Heart right ventricle (tissue), 16 donors: ENCODE measurements at places on chromosomes 3 and 15.
A peak's percentile ranks its signal among the peaks of the same experiment; 100 is the strongest.

DNA sequence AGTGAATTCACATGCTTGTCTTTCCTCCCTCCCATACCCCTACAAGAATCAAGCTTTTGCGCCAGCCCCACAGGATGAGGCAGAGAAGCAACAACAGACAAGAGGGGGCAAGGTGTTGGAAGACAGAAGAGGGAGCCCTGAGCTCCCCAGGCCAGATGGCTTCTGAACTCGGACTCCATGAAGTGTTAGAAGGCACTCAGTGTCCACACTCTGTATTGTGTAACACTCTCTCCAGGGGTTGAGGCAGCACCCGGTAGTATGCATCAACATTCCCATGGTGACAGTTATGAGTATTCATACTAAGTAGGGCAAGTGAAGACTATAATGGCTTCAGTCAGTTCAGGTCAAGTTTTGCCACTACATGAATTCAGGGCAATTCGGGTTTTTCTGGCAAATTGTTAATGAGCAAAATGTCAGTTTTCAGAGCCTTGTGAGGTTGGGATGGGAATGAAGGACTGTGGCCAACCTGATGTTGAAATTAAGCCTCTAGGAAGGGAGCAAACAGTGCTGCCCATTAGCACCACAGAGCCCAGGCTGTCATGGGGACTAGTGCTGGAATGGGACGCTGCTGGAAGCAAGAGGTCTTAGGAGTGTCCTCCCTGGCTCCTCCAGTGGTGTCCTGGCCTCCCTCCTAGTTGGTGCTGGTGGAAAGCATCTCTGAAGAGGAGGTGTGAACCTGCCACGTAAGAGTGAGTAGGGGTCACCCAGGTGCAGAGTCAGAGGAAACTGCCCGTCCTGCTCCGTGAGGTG is 79.4 kb downstream of the KLF15 start:
- DNase-seq = no peak

DNA sequence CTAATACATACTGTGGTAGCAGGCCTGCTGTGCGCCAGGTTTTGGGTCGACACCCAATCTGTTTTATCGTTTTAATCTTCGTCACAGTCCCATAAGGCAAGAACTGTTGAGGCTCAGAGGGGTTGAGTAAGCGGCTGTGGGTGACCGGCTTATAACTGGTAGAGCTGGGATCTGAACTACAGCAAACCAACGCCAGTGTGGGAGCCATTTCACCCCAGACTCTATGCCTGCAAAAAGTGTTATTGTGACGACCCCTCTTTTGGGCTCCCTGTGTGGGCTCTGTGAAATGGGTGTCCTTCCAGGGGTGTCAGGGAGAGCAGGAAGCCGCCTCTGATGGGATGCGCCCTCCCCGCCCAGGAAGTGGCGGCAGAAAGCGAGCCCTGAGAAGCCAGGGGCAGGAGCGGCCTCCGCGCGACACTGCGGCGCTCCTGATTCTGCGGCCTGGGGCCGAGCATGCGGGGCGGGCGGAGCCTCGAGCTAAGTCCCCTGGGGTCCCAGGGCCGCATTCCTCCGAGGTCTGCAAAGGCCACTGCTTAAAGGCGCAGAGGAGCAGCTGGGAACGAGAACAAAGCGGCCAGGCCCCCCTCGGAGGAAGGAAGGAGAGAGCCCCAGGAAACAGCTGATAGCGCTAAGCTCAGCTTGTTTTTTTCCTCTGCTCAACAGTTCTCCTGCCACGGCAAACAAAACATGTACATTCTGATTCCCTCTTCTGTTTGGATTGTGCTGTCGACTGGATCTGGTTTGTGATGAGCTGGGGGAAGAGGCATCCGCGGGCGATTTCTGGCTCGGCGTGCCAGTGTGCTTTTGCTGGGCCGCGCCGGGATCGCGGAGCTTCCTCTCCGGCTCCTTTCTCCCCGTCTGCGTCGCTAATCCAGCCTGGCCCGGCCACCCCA is 33.9 kb downstream of the GRK7 start:
- peak; percentile 81 for DNase-seq

DNA sequence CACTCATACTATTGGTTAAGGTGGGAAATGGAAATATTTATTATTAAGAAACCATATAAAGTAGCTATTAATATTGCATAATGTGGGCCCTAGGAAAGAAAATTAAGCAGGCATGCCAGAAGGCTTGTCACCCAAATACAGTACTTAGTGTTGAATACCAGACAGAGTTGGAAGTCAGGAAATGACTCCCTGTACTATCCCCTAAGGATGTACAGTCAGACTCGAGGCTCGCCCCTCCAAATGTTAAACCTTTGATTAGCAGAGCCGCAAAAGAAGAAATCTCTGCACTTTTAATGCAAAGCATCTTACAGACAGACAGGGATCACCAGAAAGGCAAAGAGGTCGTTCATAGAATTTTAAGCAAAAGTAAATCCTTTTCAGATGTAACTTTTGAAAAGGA is 11.3 kb upstream of the RBSN start:
- DNase-seq = no peak

GRCh38 chr15:62509395-62509958 is 344.4 kb upstream of the C2CD4B start:
- DNase-seq = no peak

- no peak for DNase-seq
Measured at GRCh38 chr3:24582431-24583403, 88.1 kb upstream of the THRB start.

- DNase-seq = no peak
Measured at GRCh38 chr3:15204005-15204404, 2.0 kb upstream of the CAPN7 start.

- DNase-seq = no peak
Measured at GRCh38 chr3:171165499-171165921, 139.0 kb upstream of the SLC2A2 start.

DNA sequence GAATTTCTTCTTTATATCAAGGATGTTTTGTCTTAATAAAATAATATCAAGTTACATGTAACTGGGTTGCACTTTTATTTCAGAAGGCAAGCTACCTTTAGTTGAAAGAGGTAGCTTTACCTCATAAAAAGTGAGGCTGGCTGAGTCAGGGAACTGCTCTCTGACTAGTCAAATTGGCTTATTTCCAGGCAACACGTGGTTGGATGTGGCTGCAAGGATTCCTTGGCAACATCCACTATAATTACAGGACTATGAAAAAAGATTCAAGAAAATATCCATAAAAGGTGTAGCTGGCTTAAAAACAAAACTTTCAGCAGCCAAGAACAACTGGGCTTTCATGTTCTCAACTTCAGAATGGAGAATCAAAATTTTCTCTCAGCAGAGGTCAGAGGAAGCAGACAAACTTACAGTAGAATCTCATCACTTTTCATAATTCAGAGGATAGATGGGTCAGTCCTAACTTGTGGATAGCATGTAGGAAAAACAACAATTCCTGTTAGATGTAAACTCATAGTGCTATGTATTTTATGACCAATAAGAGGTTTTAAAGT is 779.1 kb downstream of the MECOM start:
- no peak for DNase-seq

- no peak for DNase-seq
Measured at GRCh38 chr3:106691476-106691875, 685.8 kb upstream of the CCDC54 start.

- no peak for DNase-seq
Measured at GRCh38 chr3:150970665-150971324, 1.7 kb downstream of the CLRN1 start.

DNA sequence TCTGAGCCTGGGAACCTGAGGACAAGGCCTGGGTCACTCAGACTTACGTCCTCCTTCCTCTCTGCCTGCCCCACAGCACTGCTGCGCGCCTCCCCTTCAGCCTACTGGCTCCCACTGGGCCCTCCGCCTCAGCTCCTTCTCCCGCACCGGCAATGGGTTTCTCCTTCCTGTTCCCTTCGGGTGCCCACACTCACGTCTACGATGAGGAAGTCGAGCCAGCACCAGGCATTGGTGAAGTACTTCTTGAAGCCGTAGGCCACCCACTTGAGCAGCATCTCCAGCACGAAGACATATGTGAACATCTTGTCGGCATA is 70.0 kb downstream of the EXOG start:
- no peak for DNase-seq

DNA sequence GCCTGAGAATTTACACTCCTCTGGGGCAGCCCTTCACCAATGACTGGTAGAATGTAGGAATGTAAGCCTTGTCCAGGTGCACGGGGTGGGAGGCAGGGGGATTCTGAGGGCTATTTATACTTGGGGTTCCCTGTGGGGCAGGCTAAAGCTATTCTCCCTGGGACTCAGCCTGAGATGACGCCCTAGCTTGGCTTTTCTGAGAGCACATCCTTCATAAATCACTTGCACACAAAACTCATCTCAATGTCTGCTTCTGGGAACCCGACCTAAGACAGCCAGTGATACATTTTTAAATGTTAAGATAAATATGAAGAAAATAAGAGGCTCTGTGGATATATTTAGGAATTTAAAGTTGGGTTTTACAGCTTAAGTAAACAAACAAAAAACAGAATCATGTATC is 16.6 kb downstream of the TMEM158 start:
- DNase-seq = no peak

- no peak for DNase-seq
Measured at GRCh38 chr15:45548753-45549520, 26.4 kb upstream of the SLC30A4 start.
